SK-N-SH (cell line): ENCODE measurements at places on chromosomes 11 and 22.

DNA sequence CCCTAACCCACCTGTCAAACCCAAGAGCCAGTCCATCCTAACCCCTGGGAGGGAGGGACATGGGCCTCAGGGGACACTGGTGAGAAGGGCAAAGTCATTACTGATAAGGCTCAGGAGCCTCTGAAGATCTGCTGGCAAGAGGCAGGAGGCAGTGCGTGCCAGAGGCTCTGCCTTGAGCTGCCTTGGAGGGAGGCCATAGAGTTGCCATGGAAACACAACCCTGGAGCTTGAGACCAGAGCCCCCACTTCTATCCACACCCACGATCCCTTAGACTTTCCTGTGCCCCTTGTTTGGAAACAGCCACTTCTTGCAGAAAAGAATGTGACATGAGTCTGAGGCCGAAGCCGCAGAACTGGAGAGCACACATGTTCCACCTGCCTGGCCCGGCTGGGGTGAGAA lies 89.7 kb upstream of the CSNK2A3 start:
- no peak for DNase-seq

- DNase-seq: no peak
Observed at GRCh38 chr11:133545199-133545803, 13.0 kb upstream of the OPCML start.

DNA sequence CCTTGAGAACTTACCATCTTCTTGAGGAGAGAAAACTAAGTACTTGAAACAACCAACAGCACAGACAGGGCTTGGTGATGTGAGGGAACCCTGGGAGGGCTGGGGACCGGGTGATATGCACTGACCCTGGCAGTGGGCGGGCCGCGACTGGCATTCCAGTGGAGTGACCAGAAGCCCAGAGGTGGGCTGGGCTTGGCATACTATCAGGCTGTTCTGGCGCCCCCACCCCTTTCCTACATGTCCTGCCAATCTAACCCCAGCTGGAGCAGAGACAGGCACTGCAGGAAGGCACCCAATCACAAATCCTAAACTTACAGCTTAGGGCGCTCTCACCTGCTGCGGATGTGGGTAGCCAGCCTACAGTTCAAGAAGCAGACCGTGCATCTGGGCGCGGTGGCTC lies 54.0 kb upstream of the GCAT start:
- no peak for DNase-seq

DNA sequence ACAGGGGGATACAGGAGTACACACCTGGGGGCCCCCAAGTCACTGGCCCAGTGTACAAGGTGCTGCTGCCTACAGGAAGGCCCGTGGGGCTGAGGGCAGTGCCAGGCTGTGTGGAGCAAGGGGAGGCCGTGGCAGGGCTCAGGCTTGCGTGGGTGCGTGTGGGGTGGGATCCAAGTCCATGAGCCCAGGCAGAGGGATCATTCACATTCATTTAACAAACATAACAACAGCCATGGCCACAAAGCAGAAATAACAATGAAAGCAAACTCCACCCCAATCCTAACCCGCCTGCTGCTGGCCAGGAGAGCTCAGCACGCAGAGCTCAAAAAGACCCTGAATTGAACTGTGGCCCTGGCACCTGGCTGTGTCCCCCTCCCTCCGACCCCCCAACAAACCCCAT lies 17.0 kb upstream of the SCGB1A1 start:
- DNase-seq: no peak

DNA sequence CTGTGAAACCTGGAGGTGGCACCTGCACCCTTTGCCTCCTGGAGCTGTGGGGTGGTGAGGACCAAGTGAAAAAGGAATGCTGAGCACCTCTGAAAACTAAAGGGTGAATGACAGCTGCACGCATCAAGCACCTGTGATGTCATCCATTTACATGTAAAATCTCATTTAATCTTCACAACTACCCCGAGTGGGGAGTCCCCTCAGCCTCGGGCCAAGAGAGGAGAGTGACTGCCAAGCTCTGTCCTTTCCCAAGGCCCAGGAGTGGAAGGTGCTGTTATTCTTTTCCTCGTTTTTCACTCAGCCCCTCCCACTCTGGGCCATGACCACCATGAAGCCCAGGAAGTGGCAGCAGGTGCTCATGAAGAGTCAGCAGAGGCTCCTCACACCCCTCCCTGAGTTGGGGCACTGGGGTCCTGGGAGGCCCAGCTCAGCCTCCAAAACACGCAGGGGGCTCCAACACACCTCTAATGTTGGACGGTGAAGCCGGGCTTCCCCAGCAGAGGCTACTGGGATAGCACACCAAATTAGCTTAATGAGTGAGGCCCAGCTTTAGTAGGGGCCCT lies 35.7 kb downstream of the NECTIN1 start:
- no peak for DNase-seq

DNA sequence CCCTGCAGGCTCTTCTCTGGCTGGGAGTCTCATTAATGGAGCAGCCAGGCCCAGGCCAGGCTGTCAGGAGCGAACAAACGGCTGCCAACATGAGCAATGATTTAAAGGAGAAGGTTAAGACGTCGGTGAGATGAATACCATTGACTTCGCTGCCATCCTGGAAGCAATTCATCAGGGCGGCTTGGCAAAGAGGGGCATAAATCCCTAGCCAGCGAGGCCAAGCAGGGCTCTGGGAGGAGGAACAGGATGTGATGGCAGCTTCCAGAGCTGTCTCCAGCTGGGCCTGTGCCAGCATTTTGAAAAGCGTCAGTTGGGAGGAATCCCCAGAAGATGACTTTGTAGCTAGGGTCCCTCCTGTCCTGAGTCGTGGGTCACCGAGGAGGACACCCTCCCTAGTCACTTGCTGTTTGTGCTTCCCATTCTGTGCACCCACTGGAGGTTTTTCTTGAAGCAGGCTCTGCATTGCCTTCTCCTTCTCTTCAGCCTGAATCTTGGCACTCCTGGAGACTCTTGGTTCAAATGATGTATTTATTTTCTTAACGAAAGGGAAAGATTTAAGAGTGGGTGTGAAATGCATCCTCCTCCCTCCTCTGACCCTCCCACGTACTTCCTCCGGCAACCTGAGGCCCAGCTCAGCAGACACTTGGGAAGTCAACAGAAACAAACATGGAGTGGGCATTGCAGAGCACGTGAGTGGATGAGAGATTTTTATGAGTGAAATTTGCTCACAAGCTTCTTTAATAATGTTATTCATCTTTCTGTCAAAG lies 476.3 kb upstream of the CADM1 start:
- no peak for DNase-seq
